Activated CD8-positive, alpha-beta memory T cell treated with anti-CD3 and anti-CD28 coated beads, Interleukin-2, amount 50 U/mL, for 48 hours (primary cell): ENCODE measurements at places on chromosomes 5 and 9.

- DNase-seq, result no peak
Measured at GRCh38 chr9:81381694-81382093, 307.7 kb downstream of the TLE1 start.

GRCh38 chr5:135608761-135609443 is 30.1 kb upstream of the CXCL14 start:
- no peak for DNase-seq

DNA sequence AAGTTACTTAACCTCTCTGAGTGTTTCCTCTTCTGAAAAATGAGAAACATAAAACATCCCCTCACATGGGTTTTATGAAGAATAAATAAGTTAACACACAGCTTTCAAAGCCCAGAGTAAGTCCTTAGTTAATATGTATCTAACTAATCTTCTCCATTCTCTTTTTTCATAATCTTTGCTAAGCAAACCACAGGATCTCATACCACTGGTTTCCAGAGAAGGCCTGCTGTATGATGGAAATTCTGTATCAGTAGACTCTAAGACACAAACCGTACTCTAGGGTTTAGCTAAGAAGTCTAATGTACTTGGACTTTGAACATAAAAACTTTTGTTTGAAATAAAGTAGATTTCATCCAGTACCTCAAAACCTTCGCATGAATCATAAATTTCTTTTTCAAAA is 307.9 kb downstream of the SPOCK1 start:
- DNase-seq, result no peak

GRCh38 chr9:128550770-128551656 is 1.4 kb upstream of the SPTAN1 start:
- no peak for DNase-seq

DNA sequence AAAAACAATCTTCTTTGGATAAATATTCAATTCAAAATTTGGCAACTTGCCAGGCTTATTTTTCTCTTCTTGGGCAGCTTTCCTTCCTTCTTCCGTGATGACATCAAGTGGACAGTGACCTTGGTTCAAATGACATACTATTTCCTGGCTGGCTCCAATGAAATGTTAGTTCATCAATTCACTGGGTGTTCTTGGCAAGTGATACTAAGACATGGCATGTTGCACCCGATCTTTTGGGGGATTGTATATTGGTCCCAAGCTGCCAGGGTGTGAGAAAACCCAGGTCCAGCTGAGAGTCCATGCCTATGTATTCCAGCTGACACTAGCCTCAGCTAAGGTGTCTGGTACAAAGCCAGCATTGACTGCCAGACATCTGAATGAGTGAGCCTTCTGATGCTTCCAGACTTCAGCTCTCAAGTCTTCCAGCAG is 252.9 kb downstream of the MAT2B start:
- DNase-seq, result no peak

DNA sequence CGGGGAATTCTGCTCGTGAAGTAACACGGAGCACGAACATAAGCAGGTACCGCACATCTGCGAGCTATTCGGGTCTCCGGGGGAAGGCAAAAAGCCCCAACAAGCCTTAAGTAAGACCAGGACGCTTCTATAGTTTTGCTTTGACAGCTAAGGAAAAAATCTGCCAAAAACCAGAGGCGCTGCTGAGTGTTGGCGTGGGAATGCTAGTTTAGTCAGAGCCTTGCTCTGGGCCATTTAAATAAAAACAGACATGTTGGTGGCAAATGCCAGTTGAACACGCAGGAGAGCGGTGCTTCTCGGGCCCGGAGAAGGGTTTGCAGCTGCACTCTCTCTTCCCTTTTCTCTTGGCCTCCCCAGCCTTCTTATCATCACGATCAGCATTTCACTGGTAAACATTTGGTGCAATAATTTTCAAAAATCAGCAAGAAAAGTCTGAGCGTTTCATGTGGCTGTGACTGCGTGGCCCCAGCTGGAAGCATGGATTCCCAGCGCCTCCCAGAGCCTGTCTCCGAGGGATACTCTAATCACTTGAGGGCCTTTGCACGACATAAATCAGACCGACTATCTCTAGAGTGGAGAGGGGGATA is 6.4 kb upstream of the NOTCH1 start:
- DNase-seq, result no peak

- DNase-seq, result no peak
Measured at GRCh38 chr5:73282383-73282782, 109.4 kb downstream of the TMEM174 start.

- no peak for DNase-seq
Measured at GRCh38 chr9:113858282-113858681, 17.8 kb upstream of the ZNF618 start.

- no peak for DNase-seq
Measured at GRCh38 chr5:38554861-38555260, 1.6 kb downstream of the LIFR start.

DNA sequence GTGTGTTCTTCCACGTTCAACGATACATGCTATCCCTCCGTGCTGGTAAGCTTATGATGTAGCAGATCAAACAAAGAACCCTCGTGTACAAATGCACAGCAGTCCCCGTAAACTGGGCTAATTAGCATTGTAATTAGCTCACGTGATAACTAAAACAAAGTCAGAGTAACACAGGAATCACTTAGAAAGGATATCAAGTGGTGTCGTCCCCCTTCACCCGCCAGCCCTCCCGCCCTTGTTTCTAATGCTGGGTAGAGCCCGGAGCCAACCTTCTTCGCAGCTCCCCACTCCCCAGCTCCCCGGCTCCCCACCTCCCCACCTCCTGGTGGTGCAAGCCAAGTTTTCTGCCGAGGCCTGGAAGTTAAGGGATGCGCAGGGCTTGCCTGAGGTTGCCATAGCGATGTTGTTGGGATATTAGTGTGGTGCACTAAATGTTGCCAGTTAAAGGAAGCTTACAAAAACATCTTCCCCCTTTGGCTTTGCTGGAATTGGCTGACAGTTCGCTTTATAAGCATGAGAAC is 357.9 kb upstream of the CCNH start:
- DNase-seq, result no peak

DNA sequence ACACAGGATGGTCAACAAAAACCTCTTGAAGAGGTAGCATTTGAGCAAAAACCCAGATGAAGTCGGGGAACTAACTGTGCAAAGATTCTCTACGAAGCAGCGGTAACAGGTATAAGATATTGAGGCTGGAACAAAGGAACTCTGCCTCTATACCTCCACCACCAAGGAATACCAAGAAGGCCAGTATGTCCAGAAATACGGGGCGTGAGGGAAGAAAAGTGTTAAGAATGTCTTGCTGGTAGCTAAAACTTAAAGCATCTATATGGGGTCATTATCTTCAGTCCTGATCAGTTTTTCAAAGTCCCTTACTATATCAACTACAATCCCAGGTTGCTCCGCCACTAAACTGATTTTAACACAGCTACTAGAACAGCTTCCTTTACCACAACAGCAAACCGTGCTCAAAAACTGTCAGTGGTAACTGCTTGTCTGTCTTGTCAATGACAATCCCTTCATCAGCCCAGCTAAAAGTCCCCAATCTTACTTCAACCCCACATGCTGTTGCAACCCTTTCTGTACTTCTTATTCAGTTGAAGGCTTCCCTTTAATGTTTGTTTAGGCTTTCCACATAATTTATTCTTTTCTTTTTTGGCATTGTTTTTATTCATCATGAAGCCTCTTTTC is 9.4 kb downstream of the PAM start:
- DNase-seq, result no peak

GRCh38 chr5:75523275-75523674 is 11.6 kb downstream of the POLK start:
- no peak for DNase-seq

GRCh38 chr9:124239249-124240073 is 18.3 kb upstream of the NEK6 start:
- DNase-seq, result no peak

GRCh38 chr5:150338546-150338945 is 19.0 kb upstream of the TCOF1 start:
- no peak for DNase-seq

DNA sequence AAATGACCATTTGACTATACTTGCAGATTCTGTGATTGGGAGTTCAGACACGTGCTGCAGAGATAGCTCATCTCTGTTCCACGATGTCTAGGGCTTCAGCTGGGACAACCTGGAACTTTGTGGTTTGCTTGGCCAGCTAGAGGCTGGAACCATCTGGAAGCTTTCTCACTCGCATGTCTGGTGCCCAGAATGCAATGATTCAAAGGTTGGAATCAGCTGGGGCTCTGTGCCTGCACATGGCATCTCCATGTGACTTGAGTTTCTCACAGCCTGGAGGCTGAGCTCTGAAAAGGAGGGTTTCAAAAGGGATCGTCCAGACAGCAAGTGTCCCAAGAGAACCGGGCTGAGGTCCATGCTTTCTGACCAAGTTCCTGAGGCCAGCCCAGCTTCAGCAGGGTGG is 465.2 kb downstream of the GADD45G start:
- no peak for DNase-seq

DNA sequence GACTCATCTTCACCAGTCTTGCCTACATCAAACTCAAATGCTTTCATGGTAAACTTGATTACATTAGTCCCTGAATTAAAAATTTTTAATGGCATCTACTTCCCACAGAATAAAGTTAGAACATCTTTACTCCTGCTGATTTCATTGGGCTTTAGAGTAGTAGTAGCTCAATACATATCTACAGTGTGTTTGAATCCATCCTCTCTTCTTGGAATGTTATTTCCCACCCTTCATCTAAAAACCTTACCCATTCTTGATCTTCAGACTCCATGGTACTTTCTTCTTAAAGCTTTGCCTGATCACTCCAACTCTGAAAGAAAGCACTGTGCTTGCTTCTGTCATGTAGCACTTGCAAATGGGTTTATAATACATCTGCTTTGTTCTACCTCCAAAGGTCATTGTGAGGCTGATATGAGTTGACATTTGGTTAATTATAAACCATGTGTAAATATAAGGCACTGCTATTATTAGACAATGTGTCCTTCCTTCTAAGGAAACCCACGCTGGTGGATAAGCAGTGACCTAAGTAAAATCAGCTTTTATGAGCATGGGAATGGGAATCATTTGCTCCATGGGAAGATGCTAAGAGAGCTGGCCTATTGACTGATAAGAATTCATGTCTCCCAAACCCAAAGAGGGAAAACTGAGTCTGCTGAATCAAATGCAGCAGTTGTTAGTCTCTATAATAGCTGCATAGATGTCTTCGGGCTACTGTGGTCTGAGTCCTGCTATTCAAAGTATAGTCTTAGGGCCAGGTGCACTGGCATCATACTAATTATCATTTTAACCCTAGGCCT is 7.5 kb upstream of the PRLR start:
- DNase-seq, result no peak

- no peak for DNase-seq
Measured at GRCh38 chr5:43400082-43400481, 12.1 kb downstream of the CCL28 start.

- DNase-seq, result no peak
Measured at GRCh38 chr9:14193328-14193990, 120.5 kb downstream of the NFIB start.

DNA sequence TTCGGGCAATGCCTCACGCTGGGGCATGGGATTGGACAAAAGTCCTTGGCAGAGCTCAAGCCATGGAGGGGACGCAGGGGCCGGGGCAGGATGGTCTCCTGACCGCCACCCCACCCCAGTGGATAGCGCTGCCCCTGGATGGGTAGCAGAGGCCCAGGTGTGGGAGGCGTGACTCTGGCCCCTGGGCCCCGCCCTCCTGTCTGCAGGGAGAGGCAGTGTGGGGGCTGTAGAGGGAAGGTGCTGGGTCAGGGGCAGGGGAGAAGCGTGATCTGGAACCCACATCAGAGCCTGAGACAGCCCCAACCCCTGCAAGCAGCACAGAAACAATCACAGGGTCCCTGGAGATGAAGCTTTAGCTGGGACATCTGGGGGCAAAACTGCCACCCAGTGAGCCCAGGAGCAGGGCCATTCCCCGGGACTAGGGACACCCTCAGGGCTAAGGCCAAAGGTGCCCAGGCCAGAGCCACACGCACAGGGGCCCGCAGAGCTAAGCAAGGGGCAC is 36.2 kb downstream of the NACC2 start:
- no peak for DNase-seq
